ENCODE measurements at places on chromosomes 1 and 21. TPM values are rescaled to one million over a fixed set of nuclear protein-coding genes. Genes with fewer than 3 reads are reported as not detected.

The RPE65 gene
- not detected for total RNA-seq

The TAS1R1 gene
- total RNA-seq = not detected

The SPATC1L gene
- 12.3 TPM for total RNA-seq

The CDK11B gene
- 20.2 TPM for total RNA-seq

The PRDM16 gene
- 15.9 TPM for total RNA-seq

The JAM2 gene
- total RNA-seq = 17.4 TPM

The PTGFR gene
- total RNA-seq = 4.6 TPM

The PDC gene
- not detected for total RNA-seq

The ADGRL4 gene
- total RNA-seq = 31.7 TPM

The CFHR3 gene
- 1.1 TPM for total RNA-seq

The RHCE gene
- total RNA-seq = 0.29 TPM

The SLC35F3 gene
- total RNA-seq = 0.21 TPM

The FAM177B gene
- 0.44 TPM for total RNA-seq

The SIKE1 gene
- 40.6 TPM for total RNA-seq

The FUCA1 gene
- total RNA-seq = 72.3 TPM

The FLG gene
- total RNA-seq = not detected

The C1orf185 gene
- total RNA-seq = not detected

The PEX14 gene
- 47.6 TPM for total RNA-seq

The GREM2 gene
- 1.6 TPM for total RNA-seq

The FCRL6 gene
- total RNA-seq = 0.49 TPM

The TRIM45 gene
- total RNA-seq = 8.0 TPM
